ENCODE measurements at places on chromosomes 12 and 14.

- no peak for DNase-seq
Measured at GRCh38 chr12:132954471-132955048, 1.5 kb downstream of the ZNF605 start.

DNA sequence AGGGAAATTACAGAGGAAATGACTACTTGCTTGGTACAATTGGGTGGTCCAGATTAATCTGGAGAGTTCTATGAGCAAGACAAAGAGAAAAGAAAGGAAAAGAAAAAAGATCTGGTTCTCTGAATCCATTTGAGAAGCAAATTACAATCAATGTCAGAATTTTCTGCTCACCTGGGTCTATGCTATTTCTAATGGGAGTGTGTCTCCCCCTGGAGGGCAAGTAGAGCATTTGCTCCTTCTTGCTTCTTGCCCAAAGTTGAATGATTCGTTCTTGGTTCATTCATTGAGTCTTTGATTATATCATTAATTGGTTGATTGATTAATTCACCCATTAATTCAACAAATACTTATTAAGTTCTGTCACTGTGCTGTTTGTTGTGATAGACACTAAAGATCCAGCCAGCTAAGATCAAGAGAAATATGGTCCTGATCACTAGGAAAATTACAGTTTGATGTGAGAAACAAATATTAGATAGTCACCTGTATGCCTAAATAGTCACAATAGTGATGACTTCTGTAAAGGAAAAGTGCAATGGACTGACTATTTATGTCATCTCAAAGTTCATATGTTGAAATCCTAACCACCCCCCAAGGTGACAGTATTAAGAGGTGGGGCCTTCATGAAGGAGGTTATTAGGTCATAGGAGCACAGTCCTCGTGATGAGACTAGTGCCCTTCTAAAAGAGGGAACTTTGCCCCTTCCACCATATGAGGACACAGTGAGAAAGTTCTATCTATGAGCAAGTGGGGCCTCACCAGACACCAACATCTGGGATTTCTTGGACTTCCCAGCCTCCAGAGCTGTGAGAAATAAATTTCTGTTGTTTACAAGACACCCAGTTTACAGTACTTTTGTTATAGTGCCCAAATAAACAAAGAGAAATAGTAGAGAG is 8.0 kb upstream of the ASB8 start:
- DNase-seq: peak; percentile 36

DNA sequence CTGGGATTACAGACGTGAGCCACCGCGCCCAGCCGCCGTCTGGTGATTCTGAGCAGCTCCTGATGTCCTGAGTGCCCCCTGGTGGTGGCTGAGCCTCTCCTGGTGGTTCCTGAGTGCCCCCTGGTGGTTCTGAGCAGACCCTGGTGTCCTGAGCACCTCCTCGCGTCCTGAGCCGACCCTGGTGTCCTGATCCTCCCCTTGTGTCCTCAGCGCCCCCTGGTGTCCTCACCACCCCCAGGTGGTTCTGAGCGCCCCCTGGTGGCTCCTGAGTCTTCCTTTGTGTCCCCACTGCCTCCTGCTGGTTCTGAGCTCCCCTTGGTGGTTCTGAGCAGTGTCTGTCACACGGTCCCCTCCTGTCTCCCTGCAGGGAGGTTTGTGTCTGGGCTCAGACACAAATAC is 1304.9 kb downstream of the TMEM121 start:
- DNase-seq: no peak

DNA sequence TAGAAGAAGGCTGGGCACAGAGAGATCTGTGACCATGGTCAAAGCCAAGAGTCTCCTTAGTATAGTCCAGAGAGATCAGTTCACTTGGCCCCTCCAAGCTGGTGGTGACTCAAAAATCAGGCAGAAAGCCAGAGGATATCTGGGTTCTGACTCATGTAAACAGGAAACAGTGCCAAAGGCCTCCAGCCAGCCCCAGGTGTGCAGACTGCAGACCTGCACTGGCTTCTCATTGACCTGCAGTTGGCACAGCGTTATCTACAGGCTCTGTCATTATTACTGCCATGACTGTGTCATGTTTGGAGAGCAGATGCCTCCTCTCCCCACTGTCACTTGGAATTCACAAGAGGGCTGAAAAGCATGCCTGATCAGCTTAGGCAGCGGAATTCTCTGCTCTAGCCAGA is 295.7 kb upstream of the PRKD1 start:
- DNase-seq: peak; percentile 78

- DNase-seq: no peak
Measured at GRCh38 chr12:91422811-91423692, 240.4 kb upstream of the DCN start.
